ENCODE measurements at places on chromosomes 12 and 14.

DNA sequence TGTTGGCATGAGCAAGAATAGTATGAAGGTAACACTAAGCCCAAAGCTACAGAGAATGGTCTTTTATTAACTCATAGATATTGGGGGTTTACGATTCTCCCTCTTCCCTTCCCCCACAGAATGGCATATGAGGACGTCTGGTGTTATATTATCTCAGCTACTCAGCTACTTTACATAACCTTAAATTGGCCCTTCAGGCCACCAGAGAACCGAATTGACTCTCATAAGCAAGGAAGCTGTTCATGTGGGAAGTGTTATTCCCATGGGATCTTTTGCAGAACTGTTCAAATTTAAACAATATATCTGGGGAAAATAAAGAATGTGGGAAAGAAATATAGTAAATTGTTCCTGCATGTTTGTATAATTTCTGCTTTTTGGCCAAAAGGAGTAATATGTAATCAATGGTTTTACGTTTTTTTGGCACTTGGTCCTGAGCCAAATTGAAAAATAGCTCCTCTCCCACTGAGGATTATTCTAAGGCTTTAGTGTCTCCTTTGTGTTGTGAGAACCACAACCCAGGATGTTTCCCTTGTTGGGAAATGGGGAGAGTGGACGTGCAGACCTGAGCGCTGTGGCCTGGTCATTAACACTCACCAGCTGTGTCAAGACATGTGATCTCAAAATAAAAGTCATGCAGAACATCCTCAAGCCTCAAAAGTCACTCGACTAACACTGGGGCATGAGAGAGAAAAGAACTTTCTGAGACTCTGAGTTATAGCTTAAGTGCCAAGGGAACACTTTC, 31.8 kb upstream of the CMAS start:
- DNase-seq: no peak

GRCh38 chr12:70157099-70157498, 86.1 kb upstream of the CNOT2 start:
- DNase-seq: no peak

DNA sequence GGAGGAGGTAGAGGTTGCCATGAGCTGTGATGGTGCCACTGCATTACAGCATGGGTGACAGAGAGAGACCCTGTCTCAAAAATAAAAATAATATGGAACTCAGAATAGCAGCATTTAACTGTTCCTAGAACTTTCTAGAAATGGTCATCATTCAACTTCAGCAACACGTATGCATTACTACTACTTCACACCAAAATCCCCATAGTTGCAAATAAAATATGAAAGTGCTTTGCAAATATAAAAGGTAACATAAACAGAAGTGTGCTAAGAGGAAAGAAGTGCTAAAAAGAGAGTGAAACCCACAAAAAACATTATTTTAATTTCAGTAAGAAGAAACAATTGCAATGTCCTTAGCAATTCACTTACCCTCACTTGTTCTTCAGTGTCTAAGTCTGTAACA, 169.7 kb upstream of the NUDT4 start:
- DNase-seq: no peak

DNA sequence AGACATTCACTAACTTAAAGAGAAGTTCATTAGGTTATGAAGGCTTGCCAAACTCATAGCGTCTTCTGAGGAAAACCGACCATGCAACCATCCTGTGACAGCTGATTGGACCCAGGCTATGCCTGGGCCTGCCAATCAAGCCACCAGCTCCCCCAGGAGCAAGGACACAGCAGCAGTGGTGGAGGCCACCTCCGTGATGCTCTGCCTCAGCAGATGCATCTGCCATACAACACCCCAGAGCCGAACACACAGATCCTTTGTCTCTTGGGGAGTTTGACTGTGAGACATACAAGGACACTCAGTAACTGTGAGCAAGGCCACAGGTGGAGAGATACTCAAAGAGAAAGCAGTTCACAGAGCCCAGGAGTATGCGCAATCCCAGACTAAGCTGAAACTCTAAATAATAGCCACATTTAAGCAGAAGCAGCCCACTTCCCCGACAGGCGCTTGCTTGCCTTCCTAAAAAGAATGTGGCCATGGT, 10.0 kb upstream of the CNIH1 start:
- DNase-seq: no peak

- no peak for DNase-seq
Measured at GRCh38 chr14:100421756-100422470, 98.8 kb downstream of the SLC25A47 start.

DNA sequence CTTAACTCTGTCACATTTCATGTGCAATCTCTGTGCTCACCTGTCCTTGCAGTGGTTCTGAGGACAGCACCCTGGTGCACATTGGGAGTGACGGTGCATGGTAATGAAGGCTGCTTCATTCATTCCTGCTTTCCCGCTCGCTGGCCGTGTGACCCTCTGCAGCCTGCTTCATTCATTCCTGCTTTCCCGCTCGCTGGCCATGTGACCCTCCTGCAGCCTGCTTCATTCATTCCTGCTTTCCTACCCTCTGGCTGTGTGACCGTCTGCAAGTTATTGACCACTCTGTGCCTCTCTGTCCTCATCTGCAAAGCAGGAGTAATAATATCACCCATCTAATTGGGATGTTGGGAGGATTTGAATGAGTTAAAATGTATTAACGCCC, 189.1 kb upstream of the TMEM132C start:
- DNase-seq: no peak

DNA sequence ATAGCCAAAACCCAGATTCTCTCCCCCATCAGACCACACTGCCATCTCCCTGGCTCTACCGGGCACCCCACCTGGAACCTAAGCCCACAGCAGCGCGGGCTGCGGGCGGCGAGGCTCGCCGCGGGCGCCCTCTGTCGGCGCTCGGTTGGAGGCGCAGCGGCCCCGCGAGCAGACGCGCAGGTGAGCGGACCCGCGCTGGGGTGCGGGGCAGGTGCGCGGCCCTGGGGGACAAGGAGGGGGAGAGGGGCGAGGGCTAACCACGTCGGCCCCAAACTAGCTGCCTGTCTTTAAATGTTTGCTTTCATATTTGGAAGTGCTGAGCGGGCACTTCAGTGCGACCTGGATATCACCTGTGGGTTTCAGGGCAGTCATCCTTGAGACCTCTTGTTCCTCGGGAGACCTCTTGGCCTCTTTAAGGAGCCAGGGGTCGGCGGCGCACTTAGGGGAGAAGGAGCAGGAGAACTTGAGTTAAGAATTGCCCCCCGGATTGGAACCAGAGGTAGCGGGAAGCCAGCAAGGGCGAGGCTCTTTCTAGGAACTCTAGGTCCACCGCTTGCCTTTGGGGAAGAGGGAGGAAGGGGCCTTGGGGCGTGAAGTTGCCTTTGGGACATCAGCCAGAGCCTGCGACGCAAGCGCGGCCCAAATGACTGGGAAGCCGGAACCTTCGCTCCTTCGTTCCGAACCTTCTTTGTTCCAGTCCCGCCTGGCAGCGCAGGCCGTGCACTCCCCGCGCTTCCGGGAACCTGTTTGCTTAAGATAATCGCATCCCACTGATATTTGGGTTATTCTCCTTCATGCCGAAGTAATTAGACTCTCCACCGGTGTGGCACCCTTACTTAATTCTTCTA, 78.7 kb downstream of the NEDD1 start:
- DNase-seq: peak; percentile 19

DNA sequence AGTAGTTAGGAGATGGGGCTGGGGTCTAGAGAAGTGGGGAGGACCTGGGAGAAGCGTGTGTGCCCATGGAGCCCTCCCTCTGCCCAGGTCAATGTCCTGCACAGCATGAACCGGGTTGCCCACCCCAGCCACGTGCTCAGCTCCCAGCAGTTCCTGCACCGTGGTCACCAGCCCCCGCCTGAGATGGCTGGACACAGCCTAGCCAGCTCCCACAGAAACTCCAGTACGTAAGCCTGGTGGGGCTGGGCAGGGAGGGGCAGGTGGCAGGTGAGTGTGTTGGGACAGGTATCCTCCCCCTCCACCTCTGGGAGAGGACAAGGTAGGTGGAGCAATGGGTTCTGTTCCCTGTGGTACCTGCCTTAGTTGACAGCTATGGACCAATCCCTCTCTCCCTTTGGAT, 20.7 kb downstream of the CLSTN3 start:
- DNase-seq: no peak

DNA sequence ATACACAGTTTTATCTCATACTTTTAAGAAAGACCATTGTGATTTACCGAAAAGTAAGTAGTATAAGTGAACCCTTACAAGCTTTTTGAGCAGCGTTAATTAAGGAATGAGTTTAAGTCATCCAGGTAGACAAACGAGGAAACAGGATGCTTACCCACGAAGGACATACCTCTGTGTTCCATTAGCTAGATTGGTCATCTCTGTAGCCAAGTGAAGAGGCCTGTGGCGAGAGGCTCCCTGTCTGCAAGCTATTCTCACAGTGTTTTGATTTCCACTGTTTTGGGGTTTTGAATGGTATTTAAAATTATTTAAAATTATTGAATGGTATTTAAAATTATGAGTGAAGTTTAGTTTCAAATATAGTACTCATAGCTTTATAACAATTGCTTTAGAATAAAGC, 342.1 kb upstream of the RGS6 start:
- no peak for DNase-seq

- DNase-seq: no peak
Measured at GRCh38 chr14:68178282-68178681, 358.7 kb downstream of the RAD51B start.

- no peak for DNase-seq
Measured at GRCh38 chr14:44030831-44031383, 476.2 kb downstream of the FSCB start.

- no peak for DNase-seq
Measured at GRCh38 chr14:97283841-97284240, 486.7 kb downstream of the VRK1 start.

GRCh38 chr12:82596483-82596882, 90.2 kb upstream of the TMTC2 start:
- DNase-seq: no peak

- DNase-seq: no peak
Measured at GRCh38 chr12:25734529-25735180, 181.6 kb upstream of the LMNTD1 start.

- no peak for DNase-seq
Measured at GRCh38 chr12:122886161-122886560, 9.8 kb downstream of the VPS37B start.

GRCh38 chr14:90303473-90303872, 28.3 kb downstream of the NRDE2 start:
- no peak for DNase-seq

DNA sequence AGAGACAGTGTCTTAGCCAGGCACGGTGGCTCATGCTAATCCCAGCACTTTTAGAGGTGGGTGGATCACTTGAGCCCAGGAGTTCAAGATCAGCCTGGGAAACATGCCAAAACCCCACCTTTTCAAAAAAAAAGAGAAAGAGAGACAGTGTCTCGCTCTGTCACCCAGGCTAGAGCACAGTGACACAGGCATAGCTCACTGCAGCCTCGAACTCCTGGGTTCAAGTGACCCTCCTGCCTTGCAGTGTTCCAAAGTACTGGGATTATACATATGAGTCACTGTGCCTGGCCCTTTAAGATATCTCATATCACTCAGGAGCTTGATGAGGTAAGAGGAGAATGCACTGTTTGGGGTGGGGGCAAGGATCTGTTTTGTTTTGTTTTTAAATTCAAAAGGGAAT, 48.1 kb upstream of the LTBP2 start:
- DNase-seq: no peak

- no peak for DNase-seq
Measured at GRCh38 chr14:72907886-72908285, 14.0 kb upstream of the DPF3 start.

GRCh38 chr14:71693381-71693780, 238.8 kb upstream of the RGS6 start:
- DNase-seq: no peak

DNA sequence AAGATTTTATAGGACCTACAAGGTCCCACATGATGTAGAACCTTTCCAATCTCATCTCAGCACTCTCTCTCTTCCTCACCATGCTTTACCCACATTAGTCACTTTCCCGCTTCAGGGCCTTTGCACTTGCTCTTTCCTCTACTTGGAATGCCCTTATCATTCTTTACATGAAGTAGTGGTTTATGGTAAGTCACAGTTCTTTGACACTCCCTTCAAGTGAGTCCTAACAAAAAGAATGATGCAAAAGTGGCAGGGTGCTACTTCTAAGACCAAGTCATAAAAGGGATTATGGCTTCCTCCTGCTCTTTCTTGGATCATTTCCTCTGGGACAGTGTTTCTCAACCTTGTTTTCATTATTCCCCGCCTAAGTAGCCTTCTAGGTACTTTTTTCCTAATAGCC, 13.1 kb downstream of the TMBIM4 start:
- no peak for DNase-seq

DNA sequence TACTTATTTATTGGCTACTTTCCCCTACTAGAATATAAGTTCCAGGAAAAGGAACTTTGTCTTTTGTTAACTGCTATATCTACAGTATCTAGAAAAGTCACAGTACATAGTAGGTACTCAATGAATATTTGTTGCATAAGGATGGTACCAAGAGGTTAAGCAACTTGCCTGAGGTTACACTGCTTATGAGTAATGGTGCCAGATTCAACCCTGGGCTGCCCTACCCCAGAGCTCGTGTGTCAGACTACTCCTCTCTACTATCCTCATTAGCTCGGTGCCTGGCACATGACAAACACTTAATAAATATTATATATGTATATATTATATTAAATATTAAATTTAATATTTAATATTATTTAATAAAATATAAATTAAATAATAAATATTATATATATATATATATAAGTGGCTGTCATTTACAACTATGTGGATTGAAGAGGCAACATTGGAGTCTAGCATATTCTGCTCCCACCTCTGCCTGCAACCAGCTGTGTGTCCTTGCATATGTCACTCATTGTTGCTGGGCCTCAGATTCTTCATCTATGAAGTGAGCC, 25.4 kb downstream of the UTP20 start:
- DNase-seq: no peak

- DNase-seq: no peak
Measured at GRCh38 chr14:49986343-49987014, 93.6 kb downstream of the ARF6 start.

DNA sequence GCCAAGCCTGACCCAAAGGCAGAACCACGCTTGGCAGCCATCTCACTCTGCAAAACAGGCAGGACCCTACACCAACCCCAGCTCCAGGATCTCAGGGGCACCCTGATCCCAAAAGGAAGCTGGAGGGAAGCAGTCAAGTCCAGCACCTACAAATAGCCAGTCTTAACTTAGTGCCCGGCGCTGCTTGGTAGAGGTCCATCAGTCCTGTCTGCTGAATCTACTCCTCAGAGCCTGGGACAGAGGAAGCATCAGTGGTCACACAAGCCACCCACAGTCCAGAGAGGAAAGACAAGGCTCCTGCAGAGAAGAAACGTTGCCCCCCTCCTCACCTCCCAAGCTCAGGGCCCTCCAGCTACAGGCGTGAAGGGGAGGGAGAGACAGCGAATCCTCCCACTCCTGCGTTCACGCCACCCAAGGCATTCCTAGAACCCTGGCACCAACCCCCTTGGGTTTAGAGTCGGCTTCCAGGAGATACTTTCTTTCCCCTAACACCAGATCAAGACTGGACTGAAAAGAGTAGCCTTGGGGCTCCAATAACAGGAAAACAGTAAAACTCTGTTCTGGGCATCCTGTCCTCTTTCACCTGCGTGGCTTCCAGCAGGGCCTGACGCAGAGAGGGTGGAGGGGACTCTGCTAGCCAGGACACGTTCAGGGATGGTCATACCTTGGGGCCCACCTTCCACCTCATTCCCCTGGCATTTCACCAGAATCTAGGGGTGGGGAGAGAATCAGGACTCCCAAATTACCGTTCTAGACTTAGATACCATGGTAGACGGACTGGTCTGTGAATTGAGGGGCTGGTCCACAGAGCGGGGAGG, 1.2 kb downstream of the PXN start:
- no peak for DNase-seq

- DNase-seq: no peak
Measured at GRCh38 chr12:41527062-41527461, 338.9 kb downstream of the PDZRN4 start.

Measured in CD4-positive, alpha-beta T cell (primary cell).